ENCODE measurements at places on chromosomes 3 and 15.

DNA sequence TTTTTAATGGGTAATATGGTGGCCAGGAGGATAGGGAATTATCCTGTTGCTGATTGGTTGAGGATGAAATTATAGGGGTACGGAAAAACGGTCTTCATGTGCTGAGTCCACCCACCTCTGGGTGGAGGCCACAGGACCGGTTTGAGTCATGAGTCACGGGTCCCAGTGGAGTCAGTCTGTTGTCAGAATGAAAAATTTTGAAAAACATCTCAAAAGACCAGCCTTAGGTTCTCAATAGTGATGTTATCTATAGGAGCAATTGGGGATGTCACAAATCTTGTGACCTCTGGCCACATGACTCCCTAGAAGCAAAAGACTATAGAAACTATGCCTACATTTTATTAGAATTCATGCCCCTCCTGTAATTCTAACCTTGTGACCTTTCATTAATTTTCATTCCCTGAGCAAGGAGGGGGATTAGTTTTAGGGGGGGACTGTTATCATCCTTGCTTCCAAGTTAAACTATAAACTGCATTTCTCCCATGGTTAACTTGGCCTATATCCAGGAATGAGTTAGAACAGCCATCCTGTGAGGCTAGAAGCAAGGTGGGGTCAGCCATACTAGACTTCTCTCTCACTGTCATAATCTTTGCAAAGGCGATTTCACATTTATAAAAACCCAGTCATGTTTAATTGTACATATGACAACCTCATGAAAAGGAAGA, 101.2 kb downstream of the TCF12 start:
- no peak for DNase-seq

- no peak for DNase-seq
Measured at GRCh38 chr3:178010306-178010705, 525.9 kb upstream of the KCNMB2 start.

GRCh38 chr3:160665784-160666526, 11.0 kb upstream of the ARL14 start:
- DNase-seq: no peak

DNA sequence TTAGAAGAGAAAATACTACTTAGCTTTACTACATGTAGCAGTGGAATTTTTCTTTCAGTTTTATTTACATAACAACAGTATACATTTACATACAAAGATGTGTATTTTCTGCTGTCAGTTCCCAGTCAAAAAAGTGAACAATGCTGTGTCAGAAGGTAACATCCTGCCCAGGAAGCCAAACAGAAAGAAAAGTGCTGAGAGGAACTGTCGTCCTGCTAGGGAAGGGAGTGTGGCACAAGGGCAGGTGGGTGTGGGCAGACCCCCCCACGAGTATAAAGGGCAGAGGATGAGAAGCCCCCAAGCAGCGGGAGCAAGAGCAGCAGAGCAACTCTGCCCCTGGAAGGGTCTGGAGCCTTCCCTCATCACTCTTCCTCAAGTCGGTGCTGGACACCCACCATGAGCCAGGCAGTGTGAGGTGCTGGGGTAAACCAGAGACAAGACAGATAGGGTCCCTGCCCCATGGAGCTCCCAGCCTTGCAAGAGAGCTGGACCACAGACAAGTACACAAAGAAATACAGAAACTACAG, 39.7 kb downstream of the TBC1D2B start:
- DNase-seq: no peak

GRCh38 chr3:28104896-28105534, 136.4 kb upstream of the CMC1 start:
- no peak for DNase-seq
